Left kidney (tissue), 8 donors: ENCODE measurements at places on chromosomes 1 and 21.

DNA sequence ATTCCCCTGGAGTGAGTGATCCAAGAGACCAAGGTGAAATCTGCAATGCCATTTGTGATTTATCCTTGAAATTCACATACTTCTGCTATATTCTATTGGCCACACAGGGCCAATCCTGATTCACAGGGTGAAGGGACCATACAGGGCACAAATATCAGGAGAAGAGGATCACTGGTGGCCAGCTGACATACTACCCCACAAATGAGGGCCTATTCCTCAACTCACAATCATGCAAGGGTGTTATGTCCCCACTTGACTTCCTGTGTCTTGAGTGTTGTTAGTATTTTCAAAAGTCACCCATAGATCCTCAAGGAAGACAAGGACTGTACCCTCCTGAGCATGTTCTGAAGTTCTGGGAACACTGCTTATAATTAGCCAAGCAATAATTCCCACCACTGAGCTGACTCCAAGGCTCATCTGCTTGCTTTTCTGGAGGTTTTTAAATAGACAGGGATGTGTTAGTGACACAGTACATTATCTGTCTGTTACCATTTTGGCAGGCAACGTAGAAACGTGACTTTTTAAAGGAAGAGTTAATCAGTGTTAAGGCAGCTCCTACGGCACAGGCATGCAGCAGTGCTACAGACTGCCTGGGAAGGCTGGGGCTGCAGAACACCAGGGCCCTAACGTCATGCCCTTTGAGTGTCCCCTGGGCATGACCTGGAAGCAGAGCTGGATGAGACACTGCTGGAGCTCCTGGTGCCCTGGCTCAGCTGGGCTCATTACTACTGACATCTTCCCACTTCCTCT lies 137.4 kb downstream of the FAM78B start:
- no peak for DNase-seq

DNA sequence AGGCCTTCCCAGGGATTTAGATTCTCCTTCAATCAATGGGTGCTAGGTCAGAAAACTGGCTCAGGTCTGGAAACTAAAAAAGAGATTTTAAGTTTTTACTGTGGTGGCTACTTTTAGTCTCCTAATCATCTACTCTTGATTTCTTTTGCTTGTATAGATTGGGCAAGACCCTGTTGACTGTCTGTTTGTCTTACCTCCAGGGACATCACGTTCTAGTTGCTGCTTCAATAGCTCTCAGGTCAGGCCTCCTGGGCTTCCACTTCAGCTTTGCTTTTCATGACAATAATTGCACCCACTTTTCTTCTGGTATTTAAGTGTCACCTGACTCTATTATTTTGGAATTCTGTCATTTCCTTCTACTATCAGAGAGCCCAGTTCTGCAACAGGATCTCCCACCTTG lies 28.5 kb upstream of the CREG1 start:
- no peak for DNase-seq

GRCh38 chr1:245481261-245481660 lies 326.5 kb downstream of the KIF26B start:
- DNase-seq: no peak

- DNase-seq: no peak
Observed at GRCh38 chr1:18239671-18240070, 132.1 kb downstream of the IGSF21 start.

GRCh38 chr1:59526240-59526639 lies 229.3 kb downstream of the FGGY start:
- DNase-seq: no peak

GRCh38 chr21:42555756-42556438 lies 42.2 kb downstream of the SLC37A1 start:
- no peak for DNase-seq

DNA sequence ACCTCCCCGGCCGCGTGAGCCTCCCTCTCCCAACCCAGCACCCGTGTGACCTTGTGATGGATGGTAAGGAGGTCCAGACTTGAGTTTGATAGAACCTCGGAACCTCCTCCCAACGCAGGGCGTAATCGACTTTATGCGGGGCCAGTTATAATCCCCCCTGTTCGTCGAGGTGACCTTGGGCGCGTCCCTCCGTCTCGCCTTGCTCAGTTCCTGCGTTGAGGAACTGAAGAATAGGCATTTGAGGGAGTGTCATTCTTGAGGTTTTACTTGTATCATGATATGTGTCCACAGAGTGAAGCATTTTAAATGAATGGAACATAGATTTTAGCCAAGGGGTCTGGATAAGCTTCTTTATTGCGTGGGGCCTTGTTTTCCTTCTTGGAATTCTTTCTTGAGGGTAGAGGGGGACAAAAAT lies 433 bp downstream of the TIMM17A start:
- no peak for DNase-seq

GRCh38 chr1:195096051-195096521 lies 1512.2 kb downstream of the KCNT2 start:
- no peak for DNase-seq

DNA sequence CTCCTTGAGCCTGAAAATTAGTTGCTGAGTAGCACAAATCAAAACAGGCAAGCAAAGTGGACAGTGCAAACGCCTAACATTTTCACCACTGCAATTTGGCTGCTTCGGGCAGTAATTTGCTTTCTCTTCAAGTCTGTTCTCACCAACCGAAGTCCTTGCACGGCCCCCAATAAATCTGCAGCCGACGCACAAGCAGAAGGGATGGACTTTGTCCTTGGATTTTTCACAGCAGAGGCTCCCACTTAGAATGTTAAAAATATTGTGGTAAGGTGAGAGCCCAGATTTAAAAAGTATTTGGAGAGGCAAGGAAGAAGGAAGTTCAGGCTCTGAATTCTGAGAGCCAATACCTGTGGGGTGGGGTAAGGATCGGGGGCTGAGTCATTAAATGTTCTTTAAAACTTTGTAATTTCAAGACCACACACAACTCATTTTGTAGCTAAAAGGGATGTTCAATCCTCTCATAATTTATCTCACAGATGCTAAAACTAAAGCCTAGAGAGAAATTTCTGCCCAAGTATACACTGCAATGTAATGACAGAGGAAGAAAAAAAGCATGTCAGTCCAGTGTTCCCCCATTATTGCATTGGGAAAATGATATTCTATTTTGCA lies 6.2 kb downstream of the CD247 start:
- DNase-seq: no peak

DNA sequence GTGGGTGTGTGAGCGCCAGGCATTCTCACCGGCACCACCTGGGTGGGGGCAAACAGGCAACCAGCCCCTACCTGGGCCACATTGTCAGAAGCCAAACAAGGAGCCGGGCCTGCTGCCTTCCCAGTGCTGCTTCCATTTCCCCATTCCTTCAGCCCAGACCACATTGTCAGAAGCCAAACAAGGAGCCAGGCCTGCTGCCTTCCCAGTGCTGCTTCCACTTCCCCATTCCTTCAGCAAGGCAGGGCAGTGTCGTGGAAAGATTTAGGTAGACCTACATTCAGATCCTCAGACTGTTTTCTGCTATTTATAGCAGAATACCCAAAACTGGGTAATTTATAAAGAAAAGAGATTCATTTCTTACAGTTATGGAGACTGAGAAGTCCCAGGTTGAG lies 47.0 kb upstream of the EFHD2 start:
- DNase-seq: no peak

DNA sequence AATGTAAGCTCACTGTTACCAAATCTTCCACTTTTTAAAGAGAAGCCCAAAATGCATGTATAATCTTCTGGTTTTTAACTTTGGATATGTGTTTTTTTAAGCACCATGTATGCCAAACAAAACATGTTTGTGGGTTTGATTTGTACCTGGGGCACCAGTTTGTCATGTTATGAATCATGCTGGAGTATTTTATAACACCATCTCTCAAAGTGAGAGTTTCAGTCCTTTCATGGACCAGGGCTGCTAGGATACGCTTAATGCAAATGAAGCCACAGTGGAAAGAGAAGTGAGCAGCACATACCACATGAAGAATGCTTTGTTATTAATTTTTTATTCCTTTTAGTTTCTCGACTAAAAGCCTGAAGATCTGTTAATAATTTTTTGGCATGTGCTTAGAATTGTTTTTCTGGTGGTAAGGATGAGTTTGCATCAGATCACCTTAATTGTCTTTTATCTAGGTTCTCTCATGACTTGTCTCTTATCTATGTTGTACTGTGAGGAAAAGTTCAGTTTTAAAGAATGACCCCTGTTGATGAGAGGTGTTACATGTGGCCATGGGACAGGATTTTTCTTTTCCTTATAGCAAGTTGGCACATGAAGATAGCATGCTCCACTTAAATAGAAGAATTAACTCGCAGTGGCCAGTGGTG lies 2.0 kb upstream of the RABGAP1L start:
- DNase-seq: no peak

- no peak for DNase-seq
Observed at GRCh38 chr21:36992671-36993070, 13.8 kb upstream of the RIPPLY3 start.

DNA sequence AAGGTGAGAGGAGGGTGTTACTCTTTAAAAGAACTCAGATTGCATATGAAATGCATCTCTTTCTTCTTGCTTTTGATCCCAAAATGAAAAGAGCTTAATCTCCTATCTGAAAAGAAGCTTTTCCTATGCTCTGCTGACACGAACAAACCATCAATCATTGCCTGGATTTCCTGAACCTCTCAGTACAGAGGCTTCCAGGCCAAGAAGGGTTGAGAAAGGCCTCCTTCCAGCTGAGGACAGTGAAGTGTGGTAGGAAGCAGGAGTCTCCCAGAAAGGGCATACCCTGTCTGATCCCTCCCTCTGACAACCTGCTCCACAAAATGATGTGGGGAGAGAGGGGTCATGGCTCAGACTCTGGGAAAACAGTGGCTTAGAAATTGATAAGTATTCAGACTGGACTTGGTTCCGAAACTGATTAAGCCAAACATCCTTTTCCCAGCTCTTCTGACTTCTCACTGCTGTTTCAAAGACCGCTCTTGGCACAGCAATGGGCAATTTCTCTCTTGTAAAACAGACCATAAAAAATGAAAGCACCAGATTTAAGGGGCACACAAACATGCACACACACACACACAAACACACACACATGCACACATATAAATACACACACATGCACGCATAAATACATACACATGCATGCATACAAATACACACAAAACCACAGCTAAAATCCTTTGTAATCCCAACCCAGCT lies 310.3 kb downstream of the SIPA1L2 start:
- no peak for DNase-seq

- DNase-seq: no peak
Observed at GRCh38 chr1:183676586-183677189, 23.6 kb upstream of the APOBEC4 start.

GRCh38 chr1:239954836-239955235 lies 136.8 kb upstream of the FMN2 start:
- no peak for DNase-seq
